ENCODE measurements at places on chromosomes 5 and 9. TPM values are rescaled to one million over a fixed set of nuclear protein-coding genes. Genes with fewer than 3 reads are reported as not detected.

DCTN3 gene
- total RNA-seq = 115 TPM

UGCG gene
- total RNA-seq = 16.4 TPM

MELK gene
- 78.3 TPM for total RNA-seq

ADRB2 gene
- total RNA-seq = 0.58 TPM

PNPLA7 gene
- total RNA-seq = 0.75 TPM

LCP2 gene
- not detected for total RNA-seq

IL31RA gene
- total RNA-seq = 2.0 TPM

CDKN2B gene
- total RNA-seq = not detected

FOXI1 gene
- total RNA-seq = not detected

CARD9 gene
- 1.2 TPM for total RNA-seq

ZDHHC12 gene
- 80.9 TPM for total RNA-seq

TNFSF8 gene
- total RNA-seq = not detected

HK3 gene
- total RNA-seq = not detected

PRR16 gene
- total RNA-seq = not detected

RNF224 gene
- total RNA-seq = 0.24 TPM

NR5A1 gene
- total RNA-seq = not detected

FGF10 gene
- not detected for total RNA-seq

LRRC19 gene
- total RNA-seq = not detected

ZDHHC11B gene
- 1.3 TPM for total RNA-seq

SAXO1 gene
- total RNA-seq = not detected

CKMT2 gene
- not detected for total RNA-seq

AHRR gene
- 3.5 TPM for total RNA-seq

C9orf153 gene
- not detected for total RNA-seq

CCL21 gene
- total RNA-seq = not detected

SPINK7 gene
- not detected for total RNA-seq

RORB gene
- not detected for total RNA-seq

CAMK2A gene
- total RNA-seq = 0.87 TPM

TAS2R1 gene
- total RNA-seq = not detected

GFPT2 gene
- total RNA-seq = 51.8 TPM

PHF2 gene
- 17.3 TPM for total RNA-seq
